Stimulated activated CD8-positive, alpha-beta memory T cell treated with anti-CD3 and anti-CD28 coated beads, Interleukin-15, amount 100 ng/mL, for 24 hours (primary cell): ENCODE measurements at places on chromosomes 7 and 10.

GRCh38 chr7:154836021-154836448 lies 166.9 kb downstream of the PAXIP1 start:
- DNase-seq: no peak

GRCh38 chr7:16791071-16791470 lies 13.7 kb downstream of the AGR2 start:
- DNase-seq: no peak

DNA sequence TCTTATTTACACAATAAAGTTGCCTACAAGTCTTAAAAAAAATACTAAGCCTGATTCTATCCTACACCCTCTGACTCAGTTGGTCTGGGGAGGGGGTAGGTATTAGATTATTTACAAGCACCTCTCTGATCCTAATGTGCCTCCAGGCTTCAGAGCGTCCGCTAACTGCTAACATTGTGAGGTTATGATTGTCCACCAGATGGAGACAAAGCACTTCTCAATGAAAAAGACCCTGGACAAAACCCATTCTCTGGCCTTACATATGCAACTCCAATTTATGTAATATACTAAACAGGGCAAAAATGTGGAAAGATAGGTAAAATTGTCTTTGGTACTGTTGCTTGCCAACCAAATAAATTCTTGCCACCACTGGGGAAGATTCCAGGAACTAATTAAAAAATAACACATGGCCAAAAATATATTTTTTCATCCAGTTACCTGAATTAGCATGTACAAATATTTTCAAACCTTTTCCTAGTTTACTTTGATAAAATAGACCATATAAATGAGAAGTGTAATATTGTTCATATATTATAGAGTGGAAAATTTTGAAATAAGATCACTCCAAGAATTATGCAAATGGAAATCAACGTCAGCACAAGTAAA lies 92.4 kb downstream of the KIF20B start:
- no peak for DNase-seq

- DNase-seq: no peak
Observed at GRCh38 chr10:33287112-33287511, 47.4 kb downstream of the NRP1 start.

- DNase-seq: no peak
Observed at GRCh38 chr10:123666318-123667236, at the start of gene GPR26. GPR26 (plus strand) TSS chr10:123666355; CDS start chr10:123666408, 53 bp downstream.

GRCh38 chr10:56874950-56875349 lies 513.9 kb upstream of the ZWINT start:
- DNase-seq: no peak

DNA sequence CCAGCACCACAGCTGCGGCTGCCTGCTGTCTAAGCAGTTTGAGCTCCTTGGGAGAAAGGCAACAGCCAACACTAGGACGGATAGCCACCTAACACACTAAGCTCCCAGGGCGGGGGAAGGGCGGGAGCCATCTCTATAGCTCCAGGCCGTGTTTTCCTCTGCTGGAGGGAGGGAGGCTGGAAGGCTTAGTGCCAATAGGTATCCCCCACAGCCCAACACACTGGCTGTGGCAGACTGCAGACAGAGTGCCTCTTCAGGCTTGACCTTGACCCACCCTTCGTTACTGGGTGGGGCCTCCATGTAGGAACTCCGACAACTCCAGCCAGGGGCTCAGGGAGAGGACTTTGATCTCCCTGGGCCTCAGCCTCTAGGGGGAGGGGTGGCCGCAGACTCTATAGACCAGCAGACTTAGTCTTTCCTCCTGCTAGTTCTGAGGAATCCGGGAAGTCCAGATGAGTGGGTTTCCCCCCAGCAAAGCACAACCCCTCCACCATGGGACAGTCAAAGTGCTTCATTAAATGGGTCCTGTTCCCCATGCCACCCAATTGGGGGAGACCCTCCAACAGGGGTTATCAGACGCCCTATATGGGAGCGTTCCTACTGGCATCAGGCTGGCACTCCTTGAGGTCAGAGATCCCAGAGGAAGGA lies 314.4 kb upstream of the MKI67 start:
- DNase-seq: no peak
